Forelimb muscle (tissue), 1 donor: ENCODE measurements at places on chromosomes 7 and 10.

- DNase-seq: no peak
Observed at GRCh38 chr10:116780691-116781205, 38.4 kb upstream of the HSPA12A start.

DNA sequence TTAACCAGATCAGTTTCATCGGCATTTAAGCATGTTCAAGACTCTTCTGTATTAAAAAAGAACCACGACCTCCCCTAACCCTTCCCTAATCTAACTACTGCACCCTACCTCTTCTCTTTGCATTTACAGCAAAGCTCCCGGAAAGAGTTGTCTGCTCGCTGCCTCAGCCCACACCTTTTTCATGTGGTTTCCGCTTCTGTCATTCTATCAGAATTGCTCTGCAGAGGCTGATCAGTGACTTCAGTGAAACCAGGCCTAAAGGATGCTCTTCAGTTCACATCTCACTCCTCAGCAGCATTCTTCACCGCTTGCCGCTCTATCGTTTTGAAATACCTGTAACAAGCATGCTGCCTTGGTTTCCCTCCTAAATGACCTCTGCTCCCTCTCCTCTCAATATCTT lies 160.9 kb downstream of the SDK1 start:
- DNase-seq: no peak

GRCh38 chr10:120768227-120768626 lies 82.9 kb upstream of the WDR11 start:
- no peak for DNase-seq

DNA sequence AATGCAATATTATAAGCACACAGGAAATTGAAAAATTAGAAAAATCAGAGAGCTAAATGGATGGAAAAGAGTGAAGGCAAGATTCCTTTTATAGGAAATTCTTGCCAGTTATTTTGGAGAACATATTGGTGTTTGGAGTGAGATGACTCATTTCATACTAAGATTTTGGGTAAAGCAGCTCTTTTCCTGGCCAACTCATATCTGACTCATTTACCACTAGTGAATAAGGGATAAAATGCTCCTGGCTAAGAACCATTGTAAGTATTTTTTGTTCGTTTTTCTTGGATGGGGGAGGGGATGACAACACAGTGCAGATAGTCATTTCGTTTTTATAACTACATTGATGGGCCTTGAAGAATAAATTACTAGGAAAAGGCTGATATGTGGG lies 139.3 kb downstream of the TWIST1 start:
- DNase-seq: peak; percentile 17
